ENCODE measurements at places on chromosomes 12 and 14.

DNA sequence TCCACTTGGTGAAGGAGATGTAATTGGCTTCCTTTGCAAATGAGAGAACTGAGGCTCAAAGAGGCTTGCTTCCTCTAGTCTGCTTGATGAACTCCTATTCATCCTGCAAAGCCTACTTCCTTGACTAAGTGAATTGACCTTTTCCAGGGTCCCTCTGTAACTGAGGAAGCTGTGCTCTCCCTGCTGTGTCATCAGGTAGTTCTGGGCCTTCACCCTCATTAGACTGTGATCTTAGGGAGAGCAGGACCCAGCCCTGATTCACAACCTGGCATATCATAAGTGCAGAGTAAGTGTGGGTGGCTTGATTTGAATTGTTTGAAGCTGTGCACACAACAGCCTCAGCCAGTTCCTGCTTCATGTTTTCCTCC is 16.3 kb downstream of the ASB2 start:
- DNase-seq, result no peak

DNA sequence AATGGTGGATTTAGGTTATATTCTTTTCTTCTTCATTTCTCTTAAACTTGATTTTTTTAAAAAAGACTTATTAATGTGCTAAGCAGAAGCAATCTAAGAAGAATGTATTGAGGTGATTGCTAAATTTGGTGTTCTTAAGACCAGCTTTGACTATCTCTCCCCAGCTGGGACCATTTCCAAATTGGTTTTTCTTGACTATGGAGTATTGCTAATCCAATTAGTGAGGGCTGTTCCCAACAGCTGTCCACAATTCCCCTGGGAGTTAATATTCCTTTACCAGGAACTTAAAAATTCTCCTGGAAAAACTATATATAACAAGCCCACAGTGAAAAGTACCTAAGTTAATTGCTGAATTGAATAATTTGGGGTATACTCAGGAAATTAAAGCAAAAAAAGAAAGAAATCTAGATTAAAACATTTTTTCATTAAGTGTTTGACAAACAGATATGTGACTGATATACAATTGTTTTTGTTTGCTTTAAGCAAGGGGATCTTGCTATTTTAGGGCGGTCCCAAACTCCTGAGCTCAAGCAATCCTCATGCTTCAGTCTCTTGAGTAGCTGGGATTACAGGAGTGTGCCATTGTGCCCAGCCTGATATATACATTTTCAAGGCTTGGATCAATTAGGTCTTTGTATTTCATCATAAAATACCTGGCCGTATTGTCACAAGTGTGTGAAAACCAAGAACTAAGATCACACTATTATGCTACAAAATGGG is 105.0 kb downstream of the FAR2 start:
- DNase-seq, result no peak

DNA sequence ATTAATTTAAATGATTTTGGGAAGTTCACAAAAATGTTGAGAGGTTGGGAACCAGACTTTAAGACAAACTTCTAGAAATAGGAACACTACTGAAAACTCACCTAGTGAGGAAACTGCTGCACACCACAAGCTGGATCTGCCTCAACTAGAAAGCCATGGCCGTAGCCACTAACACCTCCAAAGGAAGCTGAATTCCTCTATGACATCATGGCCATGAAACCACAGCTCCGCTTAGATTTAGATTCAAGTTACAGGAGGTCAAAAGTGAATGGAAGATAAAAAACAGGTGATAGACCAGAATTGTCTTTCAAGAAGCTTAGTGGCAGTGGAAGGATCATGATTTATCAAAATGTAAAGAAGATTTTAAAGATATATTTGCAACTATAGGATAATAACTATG is 208.8 kb upstream of the ALG10 start:
- no peak for DNase-seq

- DNase-seq, result no peak
Observed at GRCh38 chr12:76186131-76186906, 101.8 kb upstream of the NAP1L1 start.

GRCh38 chr12:42992826-42993225 is 403.3 kb upstream of the PRICKLE1 start:
- DNase-seq, result no peak

- no peak for DNase-seq
Observed at GRCh38 chr12:87849074-87849473, 180.1 kb downstream of the C12orf50 start.

DNA sequence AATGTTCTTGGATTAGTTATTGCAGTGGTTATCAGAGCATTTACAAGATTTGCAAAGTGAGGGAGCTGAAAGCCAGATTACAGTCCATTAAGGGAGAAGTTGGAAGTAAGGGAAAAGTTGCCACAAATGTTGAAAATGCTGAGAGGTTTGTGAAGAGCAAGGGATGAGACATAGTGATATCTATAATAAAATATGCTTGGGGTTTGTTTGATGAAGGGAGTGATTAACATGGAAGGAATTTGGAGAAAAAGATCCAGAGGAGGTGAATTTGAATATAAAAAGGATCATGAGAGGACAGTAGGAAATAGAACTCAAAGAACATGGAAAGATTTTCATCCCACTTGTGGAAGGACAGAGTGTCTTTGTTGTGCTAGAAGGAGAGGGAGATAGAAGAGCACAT is 19.3 kb upstream of the CCER1 start:
- DNase-seq, result no peak

GRCh38 chr14:55976655-55977054 is 141.6 kb upstream of the PELI2 start:
- no peak for DNase-seq

DNA sequence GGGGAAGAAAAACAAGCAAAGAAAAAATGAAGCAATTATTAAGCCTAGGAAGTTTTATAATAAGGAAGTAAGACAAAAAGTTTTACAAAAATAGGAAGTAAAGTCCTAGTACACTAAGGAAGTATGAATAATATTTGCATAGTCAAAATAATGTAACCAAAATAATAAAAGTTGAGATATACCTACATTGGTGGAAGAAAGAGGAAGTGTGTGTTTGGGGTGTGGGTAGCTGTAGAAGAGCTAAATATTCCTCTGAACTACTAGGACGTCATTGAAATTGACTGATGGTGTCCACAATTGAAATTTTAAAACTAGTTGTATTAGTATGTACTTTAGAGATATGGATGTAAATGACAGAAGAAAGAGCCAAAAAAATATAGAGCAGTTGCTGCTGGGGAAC is 228.4 kb upstream of the OTX2 start:
- no peak for DNase-seq

DNA sequence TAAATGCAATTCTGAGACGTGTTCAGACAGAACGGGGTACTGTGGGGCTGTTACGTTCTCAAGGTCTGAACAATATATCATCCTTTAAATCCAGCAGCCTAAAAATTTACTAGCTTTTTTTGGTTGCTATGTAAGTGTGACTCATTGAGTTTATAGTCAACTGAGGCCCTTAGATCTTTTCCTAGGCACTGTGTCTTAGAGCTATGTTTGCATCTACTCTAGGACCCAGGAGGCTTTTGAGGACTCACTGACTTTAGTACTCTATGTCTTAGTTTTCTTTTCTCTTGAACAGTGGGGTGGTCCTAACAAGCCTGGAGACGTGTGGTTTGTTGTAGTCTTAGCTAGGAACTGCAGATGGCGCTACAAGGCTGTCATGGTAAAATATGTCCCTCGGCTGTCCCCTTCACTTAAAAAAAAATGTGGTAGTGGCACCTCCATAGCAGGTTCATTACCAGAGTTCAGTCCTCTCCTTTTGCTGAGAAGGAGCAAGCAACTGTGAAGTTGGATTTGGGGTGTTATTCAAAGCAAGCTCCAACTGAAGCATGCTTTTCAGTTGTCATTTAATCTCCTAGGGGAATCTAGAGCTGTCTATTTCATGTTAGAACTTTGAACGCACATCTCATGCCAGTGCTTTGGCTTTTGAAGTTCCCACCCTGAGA is 8.7 kb upstream of the SPATS2 start:
- no peak for DNase-seq

All from effector CD4-positive, alpha-beta T cell (primary cell).